ENCODE measurements at places on chromosomes 1 and 21.

GRCh38 chr1:109500941-109501381, 7.1 kb downstream of the CYB561D1 start:
- no peak for DNase-seq

DNA sequence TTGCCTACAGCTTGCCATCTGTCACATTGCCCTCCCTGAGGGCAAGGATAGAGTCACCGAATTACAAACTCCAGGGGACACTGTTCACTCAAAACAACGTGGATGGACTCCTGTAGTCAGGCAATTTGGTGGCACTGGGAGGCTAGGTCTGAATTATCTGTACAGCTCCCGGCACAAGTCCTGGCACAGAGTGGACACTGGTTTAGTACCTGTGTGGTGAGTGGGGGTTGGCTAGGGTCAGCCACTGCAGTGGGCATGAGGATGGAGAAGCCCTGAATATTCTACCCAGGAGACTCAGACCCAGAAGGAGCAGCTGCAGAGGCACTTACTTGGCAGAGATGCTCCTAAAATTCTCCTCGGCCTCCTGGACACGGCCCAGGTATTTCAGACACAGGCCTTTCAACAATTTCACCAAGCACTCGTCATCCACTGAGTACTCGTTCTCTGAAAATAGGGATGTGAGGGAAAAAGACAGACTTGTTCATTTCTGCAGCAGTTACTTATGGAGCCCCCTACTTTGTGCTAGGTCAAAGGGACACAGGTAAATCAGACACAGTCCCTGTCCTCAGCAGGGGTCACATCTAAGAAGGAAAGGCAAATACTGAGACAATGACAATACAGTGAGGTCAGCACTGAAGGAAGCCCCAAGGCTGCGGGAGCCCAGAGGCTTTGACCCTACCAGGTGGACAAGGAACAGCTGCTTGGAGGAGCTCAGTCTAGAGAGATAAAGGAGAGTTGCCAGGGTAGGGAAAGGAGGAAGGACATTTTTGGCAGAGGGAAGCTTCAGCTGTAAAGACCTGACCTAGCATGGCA, 40.5 kb downstream of the TTC39A start:
- DNase-seq: no peak

DNA sequence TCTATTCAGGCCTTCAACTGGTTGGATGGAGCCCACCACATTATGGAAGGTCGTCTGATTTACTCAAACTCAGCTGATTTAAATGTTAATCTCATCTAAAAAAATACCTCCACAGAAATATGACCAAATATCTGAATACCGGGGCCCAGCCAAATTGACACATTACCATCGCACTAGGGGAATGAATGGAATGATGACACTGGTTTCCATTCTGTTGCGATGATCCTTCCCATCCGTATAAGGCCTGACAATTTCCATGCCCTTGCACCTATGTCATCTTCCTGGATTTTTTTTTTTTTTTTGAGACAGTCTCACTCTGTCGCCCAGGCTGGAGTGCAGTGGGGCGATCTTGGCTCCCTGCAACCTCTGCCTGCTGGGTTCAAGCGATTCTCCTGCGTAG, 397.5 kb downstream of the KIF26B start:
- DNase-seq: no peak

- no peak for DNase-seq
Measured at GRCh38 chr1:200850554-200850953, 22.2 kb upstream of the GPR25 start.

DNA sequence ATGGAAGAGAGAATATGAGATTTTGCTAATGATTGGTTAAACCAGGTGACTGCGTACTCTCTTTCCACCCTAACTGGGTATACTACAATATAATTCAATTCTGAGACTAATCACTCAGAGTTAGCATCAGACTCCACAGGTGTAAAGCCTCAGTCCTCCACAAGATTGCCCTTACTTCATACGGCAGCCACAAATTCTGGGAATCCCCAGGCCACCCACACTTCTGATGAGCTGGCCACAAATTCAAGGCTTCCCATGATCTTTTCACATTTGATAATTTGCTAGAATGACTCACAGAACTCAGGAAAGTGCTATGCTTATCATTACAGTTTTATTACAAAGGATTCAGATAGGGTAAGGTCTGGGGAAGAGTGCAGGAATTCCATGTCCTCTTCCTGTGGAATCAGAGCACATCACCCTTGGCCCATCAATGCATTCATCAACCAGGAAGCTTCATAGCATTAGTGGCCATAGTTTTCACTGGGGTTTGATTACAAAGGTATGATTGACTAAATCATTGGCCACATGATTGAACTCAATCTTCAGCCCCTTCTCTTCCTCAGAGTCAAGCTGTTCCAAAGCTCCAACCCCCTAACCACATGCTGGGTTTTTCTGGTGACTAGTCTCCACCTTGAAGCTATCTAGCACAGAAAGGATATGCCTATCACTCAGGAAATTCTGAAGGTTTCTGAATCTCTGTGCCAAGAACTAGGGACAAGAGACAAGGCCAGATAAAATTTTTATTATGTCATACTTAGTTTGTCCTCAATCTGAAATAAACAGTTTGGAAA, 131.7 kb downstream of the HHIPL2 start:
- no peak for DNase-seq

- DNase-seq: no peak
Measured at GRCh38 chr1:112817555-112818373, 102.6 kb upstream of the PPM1J start.

- DNase-seq: peak; percentile 28
Measured at GRCh38 chr21:41895643-41896493, 16.7 kb upstream of the PRDM15 start.

GRCh38 chr1:8821084-8821483, 3.6 kb upstream of the RERE start:
- DNase-seq: no peak

DNA sequence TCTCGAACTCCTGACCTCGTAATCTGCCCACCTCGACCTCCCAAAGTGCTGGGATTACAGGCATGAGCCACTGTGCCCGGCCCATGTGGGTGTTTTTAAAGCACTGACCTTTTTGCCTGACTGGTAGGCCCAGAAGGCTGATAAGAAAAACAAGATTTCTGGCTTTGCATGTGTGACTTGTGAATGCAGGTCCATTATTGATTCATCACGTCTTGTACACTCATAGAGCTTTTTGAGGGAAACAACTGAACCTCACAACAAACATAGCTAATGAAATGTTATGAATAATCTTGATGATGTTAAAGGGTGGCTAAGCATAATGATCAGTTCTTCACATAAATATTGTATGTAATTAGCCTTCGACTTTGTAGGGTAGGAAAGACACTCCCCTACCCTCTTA, 140.9 kb upstream of the UBE2U start:
- no peak for DNase-seq

- no peak for DNase-seq
Measured at GRCh38 chr1:157147906-157148700, 9.9 kb upstream of the ETV3 start.

DNA sequence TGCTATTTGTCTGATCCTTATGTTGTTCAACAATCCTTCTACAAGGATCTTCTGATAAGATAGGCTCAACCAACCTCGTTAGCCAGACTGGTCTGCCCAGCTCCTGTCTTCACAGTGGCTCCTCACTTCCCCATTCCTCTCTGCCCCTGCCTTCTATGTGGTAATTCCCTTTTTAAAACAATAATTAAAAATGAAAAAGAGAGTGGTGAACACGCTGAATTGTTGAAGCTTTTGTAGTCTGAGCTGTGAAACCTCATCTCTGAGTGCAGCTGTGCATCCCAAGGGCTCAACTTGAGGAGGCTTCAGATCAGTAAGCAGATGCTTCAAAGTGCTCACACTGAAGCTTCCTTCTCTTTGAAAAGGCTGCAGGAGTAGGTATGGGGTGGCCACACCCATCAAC, 70.7 kb upstream of the JUN start:
- no peak for DNase-seq

DNA sequence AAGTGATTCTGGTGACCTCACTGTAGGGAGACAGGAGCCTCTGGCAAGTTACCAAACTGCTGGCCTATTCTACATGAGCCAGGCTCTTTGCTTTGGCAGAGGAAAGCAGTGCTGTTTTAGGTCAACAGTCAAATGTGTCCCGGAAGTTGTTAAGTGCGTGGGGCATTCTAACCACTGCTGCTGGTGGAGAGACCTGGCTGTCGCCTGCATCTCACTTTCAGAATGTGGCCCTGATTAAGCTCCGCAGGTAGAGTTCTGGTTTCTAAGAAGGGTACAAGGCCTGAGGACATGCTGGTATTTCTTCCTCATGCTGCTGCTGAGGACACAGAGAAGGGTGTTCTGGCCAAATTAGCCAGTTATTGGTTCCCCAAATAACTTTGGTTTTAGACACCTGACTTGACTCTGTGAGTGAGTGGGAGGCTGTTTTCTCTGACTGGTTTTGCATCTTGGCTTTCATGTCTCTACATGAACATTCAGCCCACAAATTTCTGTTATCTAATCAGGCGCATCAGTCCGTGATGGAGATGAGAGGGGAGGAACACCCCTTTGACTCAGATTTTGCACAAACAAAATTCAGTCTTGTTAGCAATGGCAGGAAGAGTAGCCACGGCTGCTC, 120.8 kb downstream of the LMO4 start:
- peak; percentile 40 for DNase-seq

- DNase-seq: no peak
Measured at GRCh38 chr1:119554183-119554582, 47.2 kb downstream of the HSD3B1 start.

Measured in central memory CD4-positive, alpha-beta T cell (primary cell).